GM23248 (cell line): ENCODE measurements at places on chromosomes 12 and 14. TPM values are rescaled to one million over a fixed set of nuclear protein-coding genes. Genes with fewer than 3 reads are reported as not detected.

DNA sequence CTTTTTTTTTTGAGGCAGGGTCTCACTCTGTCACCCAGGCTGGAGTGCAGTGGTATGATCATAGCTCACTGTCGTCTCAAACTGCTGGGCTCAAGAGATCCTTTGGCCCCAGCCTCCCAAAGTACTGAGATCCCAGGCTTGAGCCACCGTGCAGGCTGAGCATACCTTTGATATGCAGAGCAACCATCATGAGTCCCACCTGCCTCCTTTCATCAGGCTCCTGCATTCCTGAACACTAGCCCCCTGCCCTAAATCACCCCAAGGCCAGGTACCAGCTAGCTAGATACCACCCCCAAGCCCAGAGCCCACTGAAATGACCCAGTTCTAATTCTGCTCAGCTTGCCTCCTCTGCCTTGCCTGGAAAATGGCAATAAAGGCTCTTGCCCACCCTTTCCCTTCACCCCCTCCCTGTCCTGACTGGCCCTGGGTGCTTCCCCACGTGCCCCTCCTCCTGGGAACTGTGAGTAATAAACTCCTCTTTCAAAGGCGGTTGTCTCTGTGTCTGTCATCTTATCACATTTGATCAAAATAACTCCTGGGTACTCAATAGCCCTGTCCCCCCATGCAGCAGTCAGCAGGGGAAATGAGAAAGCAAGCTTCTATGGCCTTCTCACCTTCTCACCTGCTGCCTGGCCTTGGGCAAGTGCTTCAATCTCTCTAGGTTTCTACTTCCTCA, 6.4 kb upstream of the BRF1 start:
- H3K4me1 ChIP-seq = no peaks in the 10 kb centered on the region
- no peaks in the 10 kb centered on the region for H3K27me3 ChIP-seq
- H3K4me3 ChIP-seq = no peak overlapping the region
- no peak overlapping the region for H3K27ac ChIP-seq
- no peaks in the 10 kb centered on the region for H3K36me3 ChIP-seq
- no peak for DNase-seq

GRCh38 chr12:130764073-130764472, 48.0 kb upstream of the RIMBP2 start:
- no peaks in the 10 kb centered on the region for H3K27me3 ChIP-seq
- H3K36me3 ChIP-seq = no peaks in the 10 kb centered on the region
- no peak overlapping the region for H3K4me3 ChIP-seq
- no peaks in the 10 kb centered on the region for H3K4me1 ChIP-seq

DNA sequence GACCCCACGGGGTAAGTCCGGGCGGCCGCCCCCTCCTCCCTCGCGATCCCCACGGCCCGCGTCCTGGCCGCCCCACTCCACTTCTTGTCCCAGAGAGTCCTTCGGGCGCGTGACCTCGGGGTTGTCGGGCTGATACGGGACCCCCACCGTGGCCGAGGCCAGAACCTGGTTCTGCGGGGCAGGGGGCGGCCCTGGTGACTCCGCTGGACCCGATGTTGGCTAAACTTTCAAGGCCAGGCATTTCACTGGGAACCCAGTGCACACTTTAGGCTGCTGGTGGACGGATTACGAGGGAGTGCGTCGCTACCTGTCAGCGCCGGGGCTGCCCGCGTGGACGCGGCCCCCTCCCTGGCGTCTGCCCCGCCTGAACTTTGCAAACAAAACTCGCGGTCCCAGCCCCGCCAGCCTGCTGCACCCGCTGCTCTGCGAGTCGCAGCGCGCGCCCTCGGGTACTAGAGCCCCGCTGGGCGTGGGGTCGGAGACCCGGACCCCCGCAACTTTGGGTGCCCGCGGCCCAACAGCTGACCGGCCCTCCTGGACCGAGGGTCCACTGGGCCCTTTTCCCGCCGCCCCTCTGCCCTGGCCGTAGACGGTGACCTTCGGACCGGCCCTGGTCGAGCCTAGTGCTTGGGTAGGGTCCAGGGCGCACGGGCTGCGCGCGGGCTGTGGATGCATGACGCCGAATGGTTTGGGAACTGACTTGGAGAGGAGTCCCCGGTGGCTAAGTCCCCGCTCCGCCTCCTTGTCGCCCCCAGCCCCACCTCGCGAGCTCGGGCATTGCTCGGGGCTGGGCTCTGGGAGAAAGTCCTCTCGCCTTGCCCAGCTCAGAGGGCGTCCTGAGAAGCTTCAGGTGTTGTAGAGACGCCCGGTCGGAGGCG, 624 bp downstream of the RIN3 start:
- H3K36me3 ChIP-seq = no peaks in the 10 kb centered on the region
- peak overlapping the region; percentile 84 for H3K4me3 ChIP-seq
- peak; percentile 60 for DNase-seq

DNA sequence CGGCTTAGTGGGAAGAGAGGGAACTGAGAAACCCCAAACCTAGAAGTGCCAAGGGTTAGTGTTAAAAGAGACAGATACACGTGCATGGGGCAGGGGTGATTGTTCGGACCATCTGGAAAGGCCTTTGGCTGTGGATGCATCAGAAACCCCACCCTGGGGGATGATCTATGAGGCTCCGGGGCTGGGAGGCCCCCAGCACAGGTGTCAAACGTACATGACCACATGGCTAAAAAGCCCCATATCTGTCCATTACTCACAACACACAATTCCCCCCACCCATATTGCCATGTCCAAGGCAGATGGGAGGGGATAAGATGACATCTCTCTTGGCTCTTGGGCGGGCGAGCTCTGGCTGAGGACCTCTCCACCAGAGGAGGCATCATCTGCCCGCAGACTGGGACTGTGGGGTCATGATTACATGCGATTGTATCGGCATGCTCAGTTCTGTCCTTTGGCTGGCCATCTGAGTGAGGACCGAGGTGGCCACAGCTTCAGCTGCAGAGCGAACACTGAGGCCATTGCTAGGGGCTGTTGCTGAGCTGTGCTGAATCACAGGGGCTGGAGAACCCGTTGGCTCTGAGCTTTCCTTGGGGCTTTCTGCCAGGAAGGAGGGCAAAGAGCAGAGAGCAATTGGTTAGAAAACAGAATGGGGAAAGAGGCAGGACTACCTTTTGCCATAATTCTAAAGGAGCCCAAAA, 9.6 kb upstream of the NPFF start:
- no peak for DNase-seq
- H3K4me3 ChIP-seq = no peak overlapping the region
- no peaks in the 10 kb centered on the region for H3K4me1 ChIP-seq
- no peak overlapping the region for H3K27ac ChIP-seq
- H3K36me3 ChIP-seq = peaks cover 54% of the 10 kb centered on the region

DNA sequence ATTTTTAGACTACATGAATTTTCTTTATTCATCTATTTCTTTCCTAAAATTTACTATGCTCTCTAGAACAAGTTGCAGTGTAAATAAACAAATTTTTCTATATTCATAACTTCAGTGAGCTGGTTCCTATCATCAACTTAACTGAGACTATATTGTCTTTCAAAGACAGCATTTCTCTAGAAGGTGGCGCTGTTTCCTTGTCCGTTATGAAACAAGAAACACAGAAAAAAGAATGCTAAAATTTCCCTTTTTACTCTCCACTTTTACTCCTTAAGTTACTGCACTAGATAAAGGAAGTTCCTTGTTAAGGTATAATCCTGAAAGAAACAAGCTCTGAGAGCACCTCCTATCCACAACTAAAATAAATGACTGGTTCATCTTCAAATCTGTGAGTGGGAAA, 8.2 kb upstream of the CLEC2A start:
- H3K27ac ChIP-seq = no peak overlapping the region
- peaks cover 38% of the 10 kb centered on the region for H3K27me3 ChIP-seq
- H3K4me3 ChIP-seq = no peak overlapping the region
- no peaks in the 10 kb centered on the region for H3K36me3 ChIP-seq
- no peaks in the 10 kb centered on the region for H3K4me1 ChIP-seq
- DNase-seq = peak; percentile 26

GRCh38 chr12:47901063-47901717, 3.6 kb downstream of the VDR start:
- H3K4me3 ChIP-seq = no peak overlapping the region
- H3K36me3 ChIP-seq = peaks cover 4% of the 10 kb centered on the region; the same call in 1 of the 2 replicates
- H3K27me3 ChIP-seq = no peaks in the 10 kb centered on the region

DNA sequence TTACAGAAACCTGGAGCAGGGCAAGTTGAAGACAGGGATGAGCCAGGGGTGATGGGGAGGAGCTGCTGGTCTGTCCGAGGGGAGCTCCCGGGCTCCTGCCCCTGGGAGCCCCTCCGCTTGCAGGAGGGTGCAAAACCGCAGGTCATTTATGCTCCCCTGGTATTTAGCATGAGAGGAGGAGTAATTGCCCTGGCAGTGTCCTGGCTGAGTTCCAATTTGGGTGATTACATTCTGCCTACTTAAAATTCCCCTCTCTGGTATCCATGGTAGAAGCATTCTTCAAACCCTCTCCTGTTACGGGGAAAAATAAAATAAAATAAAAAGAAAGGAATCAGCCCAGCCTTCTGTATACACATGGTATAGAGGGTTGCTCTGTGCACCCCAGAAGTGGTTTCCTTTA, 61.7 kb upstream of the VRK1 start:
- no peak for DNase-seq
- H3K4me1 ChIP-seq = no peaks in the 10 kb centered on the region
- no peaks in the 10 kb centered on the region for H3K36me3 ChIP-seq
- no peak overlapping the region for H3K4me3 ChIP-seq
- H3K27ac ChIP-seq = no peak overlapping the region

RAP1B gene
- total RNA-seq = 275 and 290 TPM in 2 replicates

MAPKAPK5 gene
- total RNA-seq = 31.2 and 33.0 TPM in 2 replicates

MGP gene
- total RNA-seq = 0.86 TPM in 1 of 2 replicates, not detected in the other

ADAM21 gene
- 0.97 TPM in 1 of 2 replicates, not detected in the other for total RNA-seq

RILPL2 gene
- total RNA-seq = 2.5 and 2.8 TPM in 2 replicates

TPPP2 gene
- not detected in 2 replicates for total RNA-seq
